ENCODE measurements at places on chromosomes 2 and 18. TPM values are rescaled to one million over a fixed set of nuclear protein-coding genes. Genes with fewer than 3 reads are reported as not detected.

CASP10 gene
- total RNA-seq: 10.3 TPM

CDKL4 gene
- total RNA-seq: 2.6 TPM

HOXD12 gene
- not detected for total RNA-seq

MOGAT1 gene
- total RNA-seq: not detected

IFIH1 gene
- total RNA-seq: 19.2 TPM

COLEC12 gene
- 21.3 TPM for total RNA-seq

KLHL30 gene
- total RNA-seq: 18.3 TPM

- no peaks in the 10 kb centered on the region for H3K36me3 ChIP-seq
- no peak for DNase-seq
- H3K4me3 ChIP-seq: no peak overlapping the region
- H3K27me3 ChIP-seq: no peaks in the 10 kb centered on the region
- no peaks in the 10 kb centered on the region for H3K4me1 ChIP-seq
Measured at GRCh38 chr2:170141865-170142264, 36.1 kb upstream of the MYO3B start.

DNA sequence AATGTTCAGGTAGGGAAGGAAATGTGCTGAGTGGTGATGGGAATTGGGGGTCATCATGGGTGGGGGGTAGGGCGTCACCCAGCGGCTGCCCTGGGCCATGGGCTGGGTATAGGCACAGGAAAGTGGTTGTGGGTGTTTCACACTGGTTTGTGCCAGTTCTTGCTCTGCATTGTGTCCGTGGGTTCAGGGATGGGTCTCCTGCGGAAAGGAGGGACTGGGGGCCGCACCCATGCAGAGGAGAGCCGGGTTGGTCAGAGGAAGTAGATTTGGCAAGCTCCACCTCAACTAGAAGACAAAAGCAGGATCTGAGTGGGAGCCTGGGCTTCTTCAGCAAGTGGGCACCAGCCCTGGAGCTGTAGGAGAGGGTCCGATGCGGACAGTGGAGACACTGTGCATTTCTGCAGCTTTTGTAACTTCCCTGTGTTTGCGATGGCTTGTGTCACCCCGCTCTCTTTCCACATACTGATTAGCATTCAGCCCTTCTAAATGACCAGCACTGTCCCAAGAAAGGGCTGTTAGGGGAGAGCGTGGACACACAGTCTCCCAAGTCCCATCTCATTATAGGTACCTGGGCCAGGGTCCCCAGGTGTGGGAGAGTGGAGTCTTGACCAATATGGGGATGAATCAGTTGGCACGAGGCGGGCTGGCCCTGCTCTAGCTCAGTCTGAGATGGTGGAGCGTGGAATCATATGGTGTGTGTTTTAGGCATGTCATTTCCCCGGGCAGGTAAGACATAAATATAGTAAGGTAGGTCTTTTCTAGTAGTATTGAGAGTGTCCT is 67.2 kb downstream of the LRRFIP1 start:
- H3K36me3 ChIP-seq: no peaks in the 10 kb centered on the region
- H3K27me3 ChIP-seq: no peaks in the 10 kb centered on the region
- peak overlapping the region; percentile 97 for H3K27ac ChIP-seq
- peak overlapping the region; percentile 84 for H3K4me3 ChIP-seq
- peaks cover 58% of the 10 kb centered on the region for H3K4me1 ChIP-seq
- no peak for DNase-seq

- no peaks in the 10 kb centered on the region for H3K36me3 ChIP-seq
- no peak overlapping the region for H3K27ac ChIP-seq
- DNase-seq: no peak
- H3K4me3 ChIP-seq: no peak overlapping the region
- no peaks in the 10 kb centered on the region for H3K4me1 ChIP-seq
Measured at GRCh38 chr2:103819599-103819998, 1034.3 kb upstream of the POU3F3 start.

DNA sequence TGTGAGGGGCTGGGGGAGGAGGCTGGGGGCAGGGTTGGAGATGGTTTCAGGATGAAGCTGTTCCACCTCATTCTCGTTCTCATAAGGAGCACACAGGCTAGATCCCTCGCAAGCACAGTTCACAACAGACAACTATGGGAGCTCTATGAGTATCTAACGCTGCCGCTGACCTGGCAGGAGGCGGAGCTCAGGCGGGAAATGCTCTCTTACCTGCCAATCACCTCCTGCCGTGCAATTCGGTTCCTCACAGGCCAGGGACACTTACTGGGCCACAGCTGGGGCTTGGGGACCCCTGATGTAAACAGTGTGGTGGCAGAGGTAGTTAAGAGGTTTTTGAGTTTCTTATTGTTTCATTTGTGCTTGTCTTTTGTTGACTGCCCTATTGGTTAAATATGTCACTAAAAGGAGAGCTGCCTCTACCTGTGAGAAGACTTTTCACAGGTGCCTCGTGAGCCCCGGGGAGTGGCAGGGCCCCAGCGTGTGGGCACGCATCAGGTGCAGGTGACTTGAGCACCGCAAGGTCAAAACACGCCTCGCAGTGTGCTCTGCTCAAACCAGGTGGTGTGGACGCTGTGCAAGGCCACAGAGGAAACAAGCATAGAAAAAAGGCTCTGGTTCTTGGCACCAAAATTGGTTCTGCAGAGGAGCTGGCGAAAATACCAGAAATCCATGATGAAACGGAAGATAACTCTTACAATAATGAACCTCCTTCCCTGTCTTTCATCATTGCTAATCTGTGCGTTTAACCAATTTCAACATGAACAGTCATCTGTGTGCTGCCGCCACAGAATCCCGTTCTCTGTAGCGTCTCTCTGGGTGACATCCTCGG is 10.2 kb downstream of the MLPH start:
- H3K4me1 ChIP-seq: peaks cover 5% of the 10 kb centered on the region
- no peak overlapping the region for H3K27ac ChIP-seq
- no peak for DNase-seq

GRCh38 chr18:37396971-37397720 is 168.5 kb downstream of the CELF4 start:
- H3K4me3 ChIP-seq: no peak overlapping the region
- no peaks in the 10 kb centered on the region for H3K27me3 ChIP-seq
- no peak for DNase-seq
- no peaks in the 10 kb centered on the region for H3K4me1 ChIP-seq
- H3K36me3 ChIP-seq: no peaks in the 10 kb centered on the region

- no peak overlapping the region for H3K4me3 ChIP-seq
- peaks cover 21% of the 10 kb centered on the region for H3K4me1 ChIP-seq
- no peaks in the 10 kb centered on the region for H3K36me3 ChIP-seq
- no peaks in the 10 kb centered on the region for H3K27me3 ChIP-seq
- no peak for DNase-seq
Measured at GRCh38 chr2:99480390-99480789, 9.4 kb downstream of the REV1 start.

DNA sequence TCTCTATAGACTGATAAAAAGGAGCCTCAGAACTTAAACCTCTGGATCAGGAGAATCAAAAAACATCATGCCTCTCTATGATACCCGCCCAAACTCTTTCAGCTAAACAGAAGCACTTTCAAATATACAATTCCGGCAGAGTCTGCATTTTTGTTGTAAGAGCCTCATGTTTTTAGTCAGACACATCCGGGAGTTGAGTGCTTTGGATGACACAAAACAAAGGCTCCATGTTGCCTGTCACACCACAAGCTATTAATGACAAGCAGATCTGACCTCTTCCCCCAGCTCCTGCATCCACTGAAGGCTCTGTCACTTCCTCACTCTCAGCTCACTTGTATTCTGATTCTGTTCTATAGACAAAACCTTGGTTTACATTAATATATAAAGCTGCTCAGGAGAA is 33.2 kb downstream of the SLC38A11 start:
- no peaks in the 10 kb centered on the region for H3K27me3 ChIP-seq
- no peak overlapping the region for H3K27ac ChIP-seq

DNA sequence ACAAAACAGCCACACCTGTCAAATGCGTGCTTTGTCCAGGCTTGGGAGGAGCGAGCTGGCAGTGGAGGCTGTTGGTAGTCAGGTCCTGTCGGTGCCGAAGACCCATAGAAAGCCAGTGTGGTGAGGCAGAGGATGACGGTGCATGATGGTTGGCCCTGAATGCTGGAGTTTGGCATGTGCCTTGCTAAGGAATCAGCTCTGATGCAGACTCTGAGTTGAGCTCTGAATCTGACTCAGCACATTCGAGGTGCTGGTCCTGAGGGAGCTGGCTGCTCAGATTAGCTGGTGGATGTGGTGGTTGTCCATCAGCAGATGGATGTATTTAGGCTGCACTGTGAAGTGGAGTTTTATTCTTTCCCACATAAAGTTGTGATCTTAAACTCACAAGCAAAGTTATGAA is 111.3 kb downstream of the ARHGEF4 start:
- no peaks in the 10 kb centered on the region for H3K4me1 ChIP-seq
- H3K27me3 ChIP-seq: no peaks in the 10 kb centered on the region
- DNase-seq: no peak
- no peak overlapping the region for H3K4me3 ChIP-seq
- no peak overlapping the region for H3K27ac ChIP-seq

- no peak for DNase-seq
- H3K27me3 ChIP-seq: no peaks in the 10 kb centered on the region
- no peak overlapping the region for H3K4me3 ChIP-seq
- no peaks in the 10 kb centered on the region for H3K36me3 ChIP-seq
Measured at GRCh38 chr2:8089596-8089995, 592.3 kb upstream of the ID2 start.

GRCh38 chr2:221104361-221104811 is 467.7 kb downstream of the EPHA4 start:
- peak; percentile 46 for DNase-seq
- H3K27ac ChIP-seq: peak overlapping the region; percentile 30
- H3K4me3 ChIP-seq: peak overlapping the region; percentile 56
- peaks cover 3% of the 10 kb centered on the region for H3K4me1 ChIP-seq
- no peaks in the 10 kb centered on the region for H3K36me3 ChIP-seq

DNA sequence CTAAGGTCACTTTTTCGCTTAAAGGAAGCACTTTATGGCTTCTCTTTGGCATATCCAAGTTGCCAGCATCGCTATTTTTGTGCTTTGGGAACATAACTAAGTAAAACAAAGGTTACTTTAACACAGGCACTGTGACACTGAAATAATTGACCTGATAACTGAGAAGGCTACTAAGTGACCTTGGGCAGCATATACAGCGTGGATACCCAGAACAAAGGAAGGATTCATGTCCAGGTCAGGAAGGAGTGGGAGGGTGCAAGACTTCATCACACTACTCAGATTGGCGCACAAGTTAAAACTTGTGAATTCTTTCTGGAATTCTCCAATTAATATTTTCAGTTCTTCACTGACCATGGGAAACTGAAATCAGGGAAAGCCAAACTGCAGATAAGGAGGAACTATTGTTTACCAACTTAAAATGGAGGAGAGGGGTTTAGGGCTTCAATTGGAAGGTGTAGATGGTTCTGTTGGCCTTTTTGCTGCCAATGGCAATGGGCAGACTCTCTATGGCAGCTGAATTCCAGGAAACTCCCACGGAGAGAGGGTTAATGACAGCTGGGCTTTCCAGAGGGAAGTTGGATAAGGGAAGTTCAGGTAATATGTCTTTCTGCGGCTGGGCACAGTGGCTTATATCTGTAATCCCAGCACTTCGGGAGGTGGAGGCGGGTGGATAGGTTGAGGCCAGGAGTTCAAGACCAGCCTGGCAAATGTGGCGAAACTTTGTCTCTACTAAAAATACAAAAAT is 45.3 kb downstream of the COMMD1 start:
- DNase-seq: no peak
- no peak overlapping the region for H3K4me3 ChIP-seq
- H3K4me1 ChIP-seq: peaks cover 25% of the 10 kb centered on the region
- H3K27me3 ChIP-seq: no peaks in the 10 kb centered on the region

DNA sequence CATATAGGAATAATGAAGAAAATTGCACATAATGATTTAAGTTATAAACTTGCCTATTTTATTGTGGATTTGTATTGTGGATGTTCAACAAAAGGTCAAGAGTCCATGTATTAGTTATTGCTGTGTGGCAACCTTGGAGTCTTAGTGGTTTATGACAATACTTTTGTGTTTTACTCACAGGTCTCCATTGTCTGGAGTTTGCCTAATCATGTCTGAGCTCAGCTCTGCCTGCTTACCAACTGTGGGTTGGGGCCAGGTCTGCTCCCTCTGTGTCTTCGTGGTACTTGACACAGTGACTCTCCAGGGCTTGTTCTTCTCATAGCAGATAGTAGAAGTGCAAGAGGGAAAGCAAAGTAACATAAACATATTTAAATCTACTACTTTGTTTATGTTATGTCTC is 382.5 kb downstream of the CBLN2 start:
- no peaks in the 10 kb centered on the region for H3K27me3 ChIP-seq
- H3K36me3 ChIP-seq: no peaks in the 10 kb centered on the region
- no peak overlapping the region for H3K27ac ChIP-seq
- H3K4me1 ChIP-seq: no peaks in the 10 kb centered on the region

DNA sequence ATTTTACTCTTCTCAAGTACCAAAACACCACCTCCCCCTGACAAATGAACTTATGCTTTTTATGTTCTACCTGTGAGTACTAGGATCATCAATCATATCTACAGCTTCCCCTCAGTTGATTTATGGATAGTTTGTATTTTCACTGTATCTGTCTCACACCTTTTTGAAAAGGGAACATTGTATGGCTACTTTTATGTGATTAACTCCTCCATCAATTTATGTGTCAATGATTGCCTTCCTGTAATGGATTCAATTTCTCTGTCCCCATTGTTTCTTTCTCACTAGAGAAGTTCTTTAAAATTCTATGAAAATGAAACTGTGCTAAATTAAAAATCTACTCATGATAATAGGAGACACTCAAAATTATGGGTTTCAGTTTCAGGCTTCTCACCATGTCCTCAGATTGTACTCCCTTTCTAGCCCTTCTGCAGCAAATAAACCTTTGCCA is 935.0 kb downstream of the TRIB2 start:
- no peak overlapping the region for H3K27ac ChIP-seq
- no peak overlapping the region for H3K4me3 ChIP-seq
- H3K4me1 ChIP-seq: no peaks in the 10 kb centered on the region
- no peak for DNase-seq
- H3K36me3 ChIP-seq: no peaks in the 10 kb centered on the region

- peaks cover 7% of the 10 kb centered on the region for H3K4me1 ChIP-seq
- H3K27me3 ChIP-seq: no peaks in the 10 kb centered on the region
- no peak for DNase-seq
Measured at GRCh38 chr2:236960531-236960930, 125.2 kb upstream of the COPS8 start.

- no peak overlapping the region for H3K4me3 ChIP-seq
- H3K27ac ChIP-seq: no peak overlapping the region
- no peak for DNase-seq
- no peaks in the 10 kb centered on the region for H3K36me3 ChIP-seq
- no peaks in the 10 kb centered on the region for H3K4me1 ChIP-seq
Measured at GRCh38 chr2:208798698-208799097, 392.1 kb downstream of the PTH2R start.

DNA sequence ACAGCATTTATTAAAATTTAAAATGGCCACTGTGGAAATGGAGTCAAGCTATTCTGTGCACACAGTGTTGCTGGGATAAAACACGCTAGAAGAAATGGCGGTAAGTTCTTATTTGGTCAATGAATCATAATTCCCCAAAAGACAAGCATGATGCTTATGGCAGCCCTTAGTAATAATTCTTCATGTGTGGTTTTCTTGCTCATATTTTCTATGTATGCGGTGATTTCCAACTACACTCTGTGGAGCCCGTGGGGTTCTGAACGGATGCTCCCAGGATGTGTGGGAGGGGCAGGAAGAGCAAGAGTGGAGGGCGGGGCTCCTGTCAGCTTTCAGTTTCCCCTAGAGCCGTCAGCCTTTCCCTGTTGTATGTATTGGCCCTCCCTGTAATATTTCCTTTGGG is 91.7 kb upstream of the RMDN2 start:
- no peak overlapping the region for H3K27ac ChIP-seq
- no peaks in the 10 kb centered on the region for H3K27me3 ChIP-seq
- H3K36me3 ChIP-seq: no peaks in the 10 kb centered on the region
- no peak overlapping the region for H3K4me3 ChIP-seq
- DNase-seq: no peak

GRCh38 chr2:23563673-23564614 is 179.0 kb downstream of the KLHL29 start:
- peak overlapping the region; percentile 82 for H3K27ac ChIP-seq
- peaks cover 24% of the 10 kb centered on the region for H3K4me1 ChIP-seq
- no peak for DNase-seq
- H3K27me3 ChIP-seq: no peaks in the 10 kb centered on the region
- no peaks in the 10 kb centered on the region for H3K36me3 ChIP-seq
